ENCODE measurements at places on chromosomes 1 and 21.

- DNase-seq = no peak
Observed at GRCh38 chr1:82446236-82446635, 645.5 kb downstream of the ADGRL2 start.

DNA sequence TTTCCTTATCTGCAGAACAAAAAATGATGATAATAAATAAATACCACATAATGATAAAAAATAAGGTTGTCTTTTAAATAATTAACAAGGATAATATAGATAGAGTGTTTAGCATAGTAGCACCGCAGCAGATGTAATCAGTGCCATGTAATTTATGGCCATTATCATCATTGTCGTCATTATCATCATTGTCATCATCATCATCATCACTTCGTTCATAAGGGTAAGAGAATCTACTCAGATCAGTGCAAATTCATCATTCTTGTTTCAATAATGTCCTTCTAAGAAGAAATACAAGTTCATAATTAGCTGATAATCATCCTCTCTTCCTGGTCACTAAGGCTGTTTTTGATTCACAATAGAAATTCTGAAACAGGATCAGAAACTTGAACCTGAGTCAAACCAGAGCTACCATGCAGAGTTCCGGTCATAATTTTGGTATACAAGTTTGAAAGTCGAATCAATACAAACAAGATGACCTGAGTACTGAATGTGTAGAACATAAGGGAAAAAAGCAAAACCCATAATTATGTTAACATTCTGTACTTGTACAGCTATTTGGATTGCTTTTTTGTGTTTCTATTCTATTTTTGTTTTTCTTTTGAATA, 172.0 kb downstream of the LRRC40 start:
- no peak for DNase-seq

- no peak for DNase-seq
Observed at GRCh38 chr1:47738560-47739182, 258.5 kb downstream of the TRABD2B start.

DNA sequence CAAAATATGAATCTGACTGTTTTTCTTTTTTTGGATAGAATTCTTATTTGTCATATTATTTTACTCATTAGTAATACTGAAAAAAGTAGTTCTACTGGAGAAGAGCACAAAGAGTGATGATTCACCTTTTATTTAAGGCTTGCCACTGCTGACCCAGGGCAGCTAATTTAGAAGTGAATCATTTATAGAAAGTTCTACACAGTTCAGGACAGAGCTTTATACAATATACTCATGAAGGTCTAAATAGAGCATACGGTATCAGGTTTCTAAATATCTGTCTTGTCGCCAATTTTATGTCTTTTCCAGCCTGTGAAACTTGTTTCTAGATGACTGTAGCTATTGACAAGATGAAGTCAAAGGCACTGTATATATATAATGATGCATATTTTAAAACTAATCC, 25.0 kb downstream of the GIPC2 start:
- no peak for DNase-seq

- no peak for DNase-seq
Observed at GRCh38 chr1:31980835-31981455, 32.7 kb upstream of the KHDRBS1 start.

DNA sequence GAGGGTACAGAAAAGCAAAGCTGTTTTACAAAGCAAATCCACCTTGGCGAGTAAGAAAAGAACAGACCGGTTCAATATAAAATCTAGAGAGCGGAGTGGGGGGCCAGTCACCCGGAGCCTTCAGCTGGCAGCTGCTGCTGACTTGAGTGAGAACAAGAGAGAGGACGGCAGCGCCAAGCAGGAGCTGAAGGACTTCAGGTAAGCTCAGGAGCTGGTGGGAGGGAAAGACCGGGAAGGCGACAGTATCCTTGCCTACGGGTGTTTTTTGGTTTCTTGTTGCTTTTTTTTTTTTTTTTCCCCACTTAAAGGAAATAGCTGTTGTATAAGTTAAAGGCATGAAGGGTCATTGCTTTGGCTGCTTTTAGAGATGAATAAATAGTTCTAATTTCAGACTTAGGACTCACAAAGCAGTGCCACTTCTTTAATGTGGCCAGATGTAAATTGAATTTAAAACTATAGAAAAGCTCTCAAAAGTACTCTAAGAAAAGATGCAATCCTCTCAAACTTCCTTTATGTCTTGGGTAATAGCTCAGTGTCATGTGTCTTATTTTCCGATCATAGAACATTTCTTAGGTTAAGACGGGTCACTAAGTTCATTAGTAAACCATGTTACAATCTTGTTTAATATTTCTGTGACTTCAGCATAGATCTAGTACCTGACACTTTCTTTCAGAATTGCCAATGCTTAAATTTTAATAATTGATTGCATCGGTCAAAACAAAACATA, 82.8 kb downstream of the PRDM2 start:
- no peak for DNase-seq

DNA sequence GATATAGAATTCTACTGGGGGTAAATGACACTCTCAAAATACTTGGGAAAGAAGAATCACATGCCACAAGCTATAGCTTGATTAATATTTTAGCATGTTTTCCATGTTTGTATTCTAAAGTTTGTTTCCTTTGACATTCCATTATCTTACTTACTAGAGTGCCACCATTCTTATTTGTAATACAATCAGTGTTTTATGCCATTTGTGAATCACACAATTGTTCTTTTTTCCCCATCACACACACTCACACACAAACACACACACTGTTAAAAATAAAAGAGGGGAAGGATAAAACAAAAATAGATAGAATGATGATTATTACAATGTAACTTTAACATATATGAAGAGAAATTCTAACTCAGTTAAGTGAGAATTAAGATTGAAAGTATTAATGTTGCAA, 16.0 kb upstream of the TEKT2 start:
- DNase-seq = no peak

GRCh38 chr1:151994956-151995355, 1.3 kb upstream of the S100A10 start:
- DNase-seq = no peak

DNA sequence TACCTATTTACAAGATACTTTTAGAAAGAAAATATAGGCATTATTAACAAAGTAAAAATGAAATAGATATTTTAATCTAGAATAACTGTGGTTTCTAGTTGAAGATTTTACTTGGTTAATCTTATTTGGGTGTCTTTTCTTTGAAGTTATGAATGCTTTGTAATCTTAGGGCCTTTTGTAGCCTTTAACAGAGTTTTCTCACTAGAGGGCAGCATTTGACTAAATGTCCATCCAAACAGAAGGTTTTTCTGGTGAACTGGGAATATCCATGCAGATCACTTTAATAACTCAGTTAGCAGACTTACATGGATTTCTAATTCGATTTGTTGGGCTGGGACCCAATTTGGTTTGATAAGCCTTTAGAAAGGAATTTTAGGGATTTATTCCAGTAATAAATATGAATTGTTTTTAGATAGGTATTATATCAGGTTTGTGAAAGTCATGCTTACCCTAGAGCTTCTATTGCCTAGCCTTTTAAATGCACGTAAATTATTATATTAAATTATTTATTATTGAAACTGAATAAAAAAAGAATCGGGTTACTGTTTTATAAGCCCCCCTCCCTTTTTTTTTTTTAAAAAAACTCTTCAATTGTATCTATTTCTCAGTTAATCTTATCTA, 119.7 kb downstream of the ZNF326 start:
- DNase-seq = no peak

DNA sequence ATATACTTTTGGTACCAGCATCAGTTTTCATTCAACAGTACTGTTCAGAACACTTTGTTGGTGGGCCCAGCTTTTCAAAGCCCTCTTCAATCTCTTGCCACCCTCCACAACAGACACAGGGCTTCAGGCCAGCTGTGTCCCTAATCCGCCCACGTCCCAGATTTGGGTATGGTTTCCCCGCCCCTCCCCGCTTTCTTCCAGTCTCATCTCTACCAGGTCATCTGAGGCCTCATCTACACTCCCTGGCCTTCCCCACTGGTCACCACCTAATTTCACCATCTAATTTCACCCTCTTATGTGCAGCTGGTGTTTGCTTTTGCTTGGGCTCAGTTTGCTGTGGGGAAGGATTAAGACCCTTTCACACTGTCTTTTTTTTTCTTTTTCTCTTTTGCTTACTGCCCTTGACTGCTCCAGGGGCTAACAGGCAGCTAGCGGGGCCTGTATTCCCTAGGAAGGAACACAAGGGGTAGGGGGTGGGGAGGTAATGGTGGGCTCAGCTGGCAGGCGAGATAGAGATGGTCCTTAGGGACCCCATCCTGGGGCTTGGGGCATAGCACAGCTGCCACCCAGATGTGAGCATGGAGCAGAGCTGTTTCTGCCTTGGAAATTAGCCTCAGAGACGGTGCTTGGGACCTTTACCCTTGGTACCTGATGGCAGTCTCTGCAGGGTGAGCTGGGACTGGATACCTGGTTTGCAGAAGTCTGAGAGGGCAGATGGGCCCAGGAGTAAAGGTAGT, 3.8 kb upstream of the EPB41 start:
- no peak for DNase-seq

GRCh38 chr1:226637147-226637935, 88.8 kb downstream of the STUM start:
- no peak for DNase-seq

GRCh38 chr1:206864939-206865671, at the start of gene IL20:
Gene IL20 (plus strand): TSS chr1:206865623. CDS start chr1:206865853, 230 bp downstream.
- peak; percentile 70 for DNase-seq

GRCh38 chr1:11684070-11684469, 3.1 kb upstream of the MAD2L2 start:
- no peak for DNase-seq

DNA sequence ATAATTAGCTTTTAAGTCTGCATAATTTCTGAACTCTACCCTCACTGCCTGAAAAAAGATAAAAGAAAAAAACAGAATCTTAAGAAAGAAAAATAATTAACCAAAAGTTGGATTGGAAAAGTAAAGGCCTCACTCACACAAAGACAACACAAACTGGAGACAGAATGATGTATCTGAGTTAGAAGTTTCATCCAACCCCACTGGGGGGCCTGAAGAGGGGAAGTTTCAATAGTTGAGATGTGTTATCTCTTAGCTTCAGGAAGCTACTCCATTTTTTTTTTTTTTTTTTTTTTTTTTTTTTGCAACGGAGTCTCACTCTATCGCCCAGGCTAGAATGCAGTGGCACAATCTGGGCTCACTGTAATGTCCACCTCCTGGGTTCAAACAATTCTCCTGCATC, 19.9 kb downstream of the SYDE2 start:
- DNase-seq = no peak

- DNase-seq = no peak
Observed at GRCh38 chr1:227744668-227745067, 9.4 kb downstream of the SNAP47 start.

- DNase-seq = no peak
Observed at GRCh38 chr1:28258628-28259251, 578 bp upstream of the SESN2 start.

- DNase-seq = no peak
Observed at GRCh38 chr1:218294546-218294945, 9.5 kb downstream of the RRP15 start.

GRCh38 chr1:119000371-119001180, 12.4 kb upstream of the TBX15 start:
- DNase-seq = no peak

GRCh38 chr21:43906585-43907370, 41.8 kb downstream of the AGPAT3 start:
- no peak for DNase-seq

- DNase-seq = no peak
Observed at GRCh38 chr1:200921571-200922110, 26.9 kb downstream of the INAVA start.

DNA sequence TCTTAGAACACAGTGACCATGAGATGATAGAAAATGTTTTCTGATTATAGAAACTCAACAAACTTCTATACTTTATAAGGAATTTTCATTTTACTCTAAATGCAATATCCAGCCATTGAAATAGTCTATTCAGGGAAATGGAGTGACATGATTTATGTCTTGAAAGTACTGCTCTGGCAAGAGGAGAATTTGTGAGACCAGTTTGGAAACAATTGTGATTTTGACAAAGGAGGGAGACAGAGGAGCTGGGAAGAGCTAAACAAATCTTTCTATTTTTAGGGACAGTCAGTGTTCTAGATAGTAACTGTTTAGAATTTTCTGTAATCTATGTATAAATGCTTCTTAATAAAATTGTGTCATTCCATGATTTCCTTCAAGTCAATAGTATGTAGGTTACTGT, 252.3 kb downstream of the FMN2 start:
- DNase-seq = no peak

DNA sequence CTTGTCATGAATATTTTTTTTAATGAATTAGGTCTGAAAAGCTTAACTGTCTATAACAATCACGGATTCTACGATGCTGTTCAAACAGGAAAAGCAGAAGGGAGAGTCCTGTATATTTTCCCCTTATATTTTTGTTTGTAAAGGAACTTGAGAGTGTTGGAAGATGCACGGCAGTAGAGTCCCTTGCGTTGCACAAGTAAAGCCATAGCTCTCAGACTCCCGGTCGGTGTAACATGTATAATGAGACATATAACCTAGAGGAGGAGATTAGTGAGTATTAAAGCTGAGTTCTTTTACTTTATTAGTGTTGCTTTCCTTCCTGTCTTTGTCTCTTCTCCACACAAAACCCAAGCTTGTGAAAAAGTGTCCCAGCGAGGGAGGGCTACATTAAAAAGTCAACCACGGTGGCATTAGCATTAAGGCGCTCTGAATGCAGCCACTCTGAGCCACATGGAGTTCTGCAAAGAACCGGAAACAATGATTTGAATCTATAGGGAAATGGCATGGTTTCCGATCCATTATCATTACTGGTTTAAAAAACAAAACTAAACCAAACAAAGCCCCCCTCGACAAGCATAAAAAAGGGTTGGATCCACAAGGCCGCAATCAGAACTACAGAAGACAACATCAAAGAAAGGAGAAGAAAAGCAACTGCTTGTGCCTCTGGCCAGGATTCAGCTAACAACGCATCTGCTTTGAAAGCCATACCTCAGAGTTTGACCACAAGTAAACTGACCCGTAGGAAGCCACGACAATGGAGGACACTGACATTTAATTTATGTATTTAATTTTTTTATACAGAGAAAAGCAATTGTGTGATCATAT, 356.8 kb downstream of the LMO4 start:
- DNase-seq = no peak

DNA sequence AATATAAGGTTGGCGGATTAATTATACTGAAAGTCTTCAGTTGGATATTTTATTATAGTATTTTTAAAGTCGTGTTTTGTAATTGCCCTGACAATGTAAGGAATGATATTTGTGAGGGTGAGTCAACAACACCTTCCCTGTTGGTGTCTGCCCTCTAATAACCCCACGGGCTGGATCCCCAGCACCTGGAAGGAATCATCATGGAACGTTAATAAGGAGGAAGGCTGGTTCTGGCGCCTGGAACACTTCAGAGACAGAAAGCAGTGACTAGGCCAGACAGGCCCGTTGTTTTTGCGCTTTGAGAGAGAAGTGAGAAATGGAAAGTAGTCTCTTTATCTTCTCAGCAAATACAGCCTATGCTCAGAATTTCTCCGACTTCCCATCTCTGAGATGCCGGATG, 31.6 kb downstream of the TEX35 start:
- no peak for DNase-seq

GRCh38 chr1:113990530-113990929, 11.3 kb downstream of the OLFML3 start:
- DNase-seq = no peak

- DNase-seq = no peak
Observed at GRCh38 chr1:210882414-210883221, 251.3 kb downstream of the KCNH1 start.
